Activated CD8-positive, alpha-beta memory T cell treated with anti-CD3 and anti-CD28 coated beads for 1 hour (primary cell): ENCODE measurements at places on chromosomes 16 and 17.

GRCh38 chr17:73911726-73912372, 267.6 kb upstream of the SDK2 start:
- no peak for DNase-seq

- no peak for DNase-seq
Measured at GRCh38 chr16:46899443-46900143, 15.4 kb downstream of the GPT2 start.

GRCh38 chr16:30805370-30806169, 18.6 kb upstream of the ZNF629 start:
- DNase-seq: no peak

GRCh38 chr17:74903034-74903433, 9.6 kb upstream of the FADS6 start:
- no peak for DNase-seq

DNA sequence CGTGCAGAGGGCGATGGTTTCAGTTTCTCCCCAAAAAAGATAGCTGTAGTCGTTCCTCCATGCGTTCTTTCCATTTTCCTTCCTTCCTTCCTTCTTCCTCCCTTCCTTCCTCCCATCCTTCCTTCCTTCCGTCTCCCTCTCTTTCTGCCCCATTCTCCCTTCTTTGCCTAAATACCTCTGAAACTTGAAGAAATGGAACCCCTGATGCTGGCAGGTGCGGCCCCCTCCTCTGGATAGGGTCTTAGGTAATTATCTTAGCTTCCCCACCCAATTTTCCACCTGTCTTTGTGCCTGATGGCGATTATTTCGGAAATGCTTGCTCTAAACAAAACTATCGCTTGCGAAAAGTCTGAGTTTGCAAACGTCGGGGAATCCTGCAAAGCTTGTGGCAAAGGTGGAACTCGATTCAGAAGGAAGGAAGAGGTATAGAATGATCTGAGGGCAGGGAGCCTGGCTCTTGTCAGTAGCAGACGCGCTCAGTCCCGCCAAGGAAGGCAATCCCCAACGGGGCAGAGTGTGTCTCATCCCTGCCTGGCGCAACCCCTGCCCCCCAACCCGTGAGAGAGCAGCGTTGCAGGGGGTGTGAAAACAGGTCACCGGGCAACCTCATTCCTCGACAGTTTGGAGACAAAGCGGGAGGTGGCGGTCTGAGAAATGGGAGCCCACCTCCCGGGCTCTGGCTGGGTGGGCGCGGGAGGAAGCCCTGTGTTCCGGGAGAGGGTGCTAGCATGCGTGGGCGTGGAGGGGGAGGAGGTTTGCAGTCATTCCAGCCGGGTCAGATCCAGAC, 2.9 kb upstream of the CBX8 start:
- DNase-seq: no peak

DNA sequence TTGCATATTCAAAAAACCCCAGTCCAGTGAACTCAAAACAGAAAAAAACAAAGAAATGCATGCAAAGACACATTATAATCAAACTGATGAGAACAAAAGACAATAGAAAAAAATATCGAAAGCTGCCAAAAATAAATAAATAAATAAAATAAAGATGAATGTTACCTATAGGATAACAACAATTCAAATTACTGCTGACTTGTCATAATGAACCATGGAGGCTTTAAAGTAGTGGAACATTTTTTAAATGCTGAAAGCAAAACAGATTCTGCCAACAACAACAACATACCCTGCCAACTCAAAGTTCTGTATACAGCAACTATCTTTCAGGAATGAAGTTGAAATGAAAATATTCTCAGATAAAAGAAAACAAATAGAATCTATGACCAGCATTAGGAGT, 116.6 kb downstream of the CBLN1 start:
- no peak for DNase-seq

DNA sequence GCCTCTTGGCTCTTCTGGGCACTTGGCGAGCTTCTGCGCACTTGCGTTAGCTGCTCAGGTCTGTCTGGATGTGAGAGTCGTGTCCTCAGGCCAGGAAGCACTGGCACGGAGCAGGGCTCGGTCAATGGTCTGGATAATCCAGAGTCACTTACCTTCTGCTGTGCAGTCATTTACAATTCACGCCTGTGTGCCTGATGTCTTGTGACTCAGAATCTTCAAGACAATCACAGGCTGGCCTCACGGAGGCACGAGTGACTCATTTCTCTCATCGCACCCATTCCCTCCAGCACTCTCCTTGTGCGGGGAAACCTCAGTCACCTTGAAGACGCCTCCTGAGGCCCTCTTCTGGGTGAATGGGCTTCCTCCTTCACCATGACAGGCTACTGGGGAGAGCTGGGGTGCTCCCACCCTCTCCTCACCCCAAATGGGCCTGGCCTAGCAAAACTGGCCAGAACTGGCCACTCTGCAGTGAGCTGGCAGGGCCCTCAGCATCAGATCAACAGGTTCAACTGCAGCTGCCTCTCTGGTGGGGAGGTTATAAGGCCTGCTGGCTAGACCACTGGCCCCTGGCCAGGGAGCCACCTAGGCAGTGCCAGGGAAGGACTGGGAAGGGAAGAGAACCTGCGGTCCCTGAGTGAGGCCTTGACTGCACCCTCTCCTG, 1.9 kb upstream of the CAPN15 start:
- peak; percentile 25 for DNase-seq

GRCh38 chr17:42311240-42312034, 23.1 kb downstream of the STAT5A start:
- no peak for DNase-seq

DNA sequence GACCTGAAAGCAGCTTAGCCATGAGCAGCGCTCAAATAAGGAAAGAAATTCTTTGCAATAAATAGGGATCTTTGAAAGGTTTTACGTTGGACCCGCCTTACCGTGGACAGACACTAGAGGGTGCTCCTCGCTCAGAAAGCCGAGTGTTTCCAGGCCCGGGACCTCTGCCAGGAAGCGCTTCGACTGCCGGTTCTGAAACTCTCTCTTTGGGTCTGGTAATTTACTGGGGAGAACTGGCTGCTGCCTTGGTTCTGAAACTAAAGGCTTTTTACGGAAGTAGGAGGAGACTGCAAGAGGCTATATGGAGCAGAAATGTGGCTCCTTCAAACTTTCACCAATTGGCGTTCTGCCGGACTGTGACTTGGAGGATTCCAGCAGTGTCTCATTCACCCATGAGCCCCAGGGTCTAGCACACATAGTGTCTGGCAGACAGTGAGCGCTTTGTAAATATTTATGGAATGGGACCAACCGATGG, 45.6 kb upstream of the HOXB9 start:
- DNase-seq: peak; percentile 54

DNA sequence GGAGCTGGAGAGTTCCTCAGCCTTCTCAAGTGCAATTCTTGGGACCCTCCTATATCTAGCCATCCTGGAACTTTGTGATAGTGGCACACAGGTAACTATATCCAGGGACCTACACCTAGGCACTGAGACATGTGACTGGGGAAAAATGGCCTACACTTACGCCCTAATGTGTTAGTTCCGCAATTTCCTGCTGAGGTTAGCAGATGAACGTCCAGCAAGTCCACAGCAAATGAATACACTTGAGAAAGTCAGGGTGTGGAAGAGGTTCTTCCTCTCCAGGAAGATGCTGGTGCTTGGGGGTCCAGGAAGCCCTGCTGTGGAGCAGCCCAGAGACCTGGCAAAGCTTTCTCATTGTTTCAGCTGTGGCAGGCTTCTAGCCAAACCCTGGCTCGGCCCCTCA, 20.8 kb downstream of the PIK3R5 start:
- no peak for DNase-seq

GRCh38 chr16:83350481-83350880, 457.3 kb upstream of the HSBP1 start:
- DNase-seq: no peak

DNA sequence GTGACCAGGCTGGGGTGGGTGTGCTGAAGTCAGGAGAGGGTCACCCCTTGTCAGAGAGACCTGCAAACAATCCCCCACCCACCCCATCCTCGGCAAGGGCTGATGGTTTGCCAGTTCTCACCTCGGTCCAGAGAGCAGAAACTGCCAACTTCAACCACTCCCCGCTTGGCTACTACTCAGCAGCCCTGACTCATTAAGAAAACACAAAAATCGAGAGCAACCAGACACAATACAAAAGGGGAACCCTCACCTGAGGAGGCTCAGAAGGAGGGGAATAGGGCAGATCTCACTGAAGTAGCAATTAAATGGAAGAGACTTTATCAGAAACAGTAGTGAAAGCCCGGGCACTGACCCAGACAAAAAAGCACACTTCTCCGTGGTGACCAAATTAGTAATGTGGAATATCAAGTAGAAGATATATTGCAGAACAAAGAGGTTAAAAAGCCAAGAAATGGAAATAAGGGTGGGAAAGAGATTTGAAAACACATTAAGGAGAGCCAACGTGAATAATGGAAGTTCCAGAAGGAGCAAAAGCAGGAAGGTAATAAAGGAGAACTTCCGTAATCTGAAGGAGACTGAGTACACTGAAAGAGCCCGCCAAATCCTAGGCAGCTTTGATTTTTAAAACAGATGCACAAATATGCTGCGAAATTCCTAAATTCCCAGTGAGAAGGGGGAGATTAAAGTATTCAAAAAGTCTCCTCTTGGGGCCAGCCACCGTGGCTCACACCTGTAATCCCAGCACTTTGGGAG, 23.6 kb downstream of the CENPV start:
- DNase-seq: no peak

GRCh38 chr17:11899537-11899942, 97.7 kb downstream of the ZNF18 start:
- DNase-seq: no peak

GRCh38 chr17:76529224-76530094, 8.1 kb downstream of the CYGB start:
- DNase-seq: no peak

DNA sequence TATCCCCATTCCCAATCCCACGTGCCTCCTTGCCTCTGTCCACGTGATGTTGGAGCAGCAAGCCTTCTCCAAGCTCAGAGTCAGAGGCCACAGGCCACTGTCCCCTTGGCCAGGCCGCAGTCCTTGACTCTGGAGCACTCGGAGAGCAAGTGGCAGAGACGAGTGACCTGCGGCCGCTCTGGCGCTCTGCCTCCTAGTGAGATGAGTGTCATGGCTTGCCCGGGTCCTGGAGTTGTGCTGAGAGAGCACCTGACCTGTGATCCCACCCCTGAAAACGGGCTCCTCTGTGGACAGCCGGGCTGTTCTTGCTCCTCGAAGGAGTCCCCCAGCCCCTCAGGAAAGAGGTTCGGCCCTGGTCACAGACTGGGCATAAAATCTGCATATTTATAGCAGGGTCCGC, 10.0 kb upstream of the FASN start:
- DNase-seq: no peak

GRCh38 chr17:77863814-77864161, 94.7 kb upstream of the TNRC6C start:
- DNase-seq: no peak

GRCh38 chr17:73706428-73706827, 62.2 kb upstream of the SDK2 start:
- no peak for DNase-seq

DNA sequence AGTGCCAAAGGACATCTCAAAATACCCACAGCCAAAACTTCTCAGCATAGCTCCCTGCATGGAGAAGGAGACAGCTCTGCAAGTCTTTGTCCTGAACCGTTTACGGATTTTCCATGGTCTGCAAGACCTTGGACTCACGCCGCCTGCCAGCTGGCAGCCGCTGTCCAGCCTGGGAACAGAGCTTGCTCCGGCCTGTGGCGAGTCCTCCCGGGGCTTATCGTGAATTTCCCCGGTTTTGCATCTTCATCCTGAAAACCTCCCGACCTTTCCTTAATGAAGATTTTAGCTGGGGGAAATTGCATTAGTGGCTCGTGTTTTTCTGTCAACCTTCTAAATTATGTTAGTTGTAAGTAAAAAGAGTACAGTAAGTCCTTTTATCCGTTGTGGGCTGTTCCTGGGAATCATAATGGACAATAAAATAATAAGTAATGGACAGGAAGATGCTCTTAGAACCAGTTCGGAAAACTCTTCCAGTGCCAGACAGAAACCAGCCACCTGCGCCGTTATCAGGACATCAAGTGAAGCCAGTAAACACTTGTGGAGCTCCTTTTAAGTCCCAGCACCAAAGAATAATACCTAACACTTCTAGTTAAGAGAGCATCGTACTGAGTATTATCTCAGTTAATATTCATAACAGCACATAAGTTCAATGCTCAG, 112.4 kb upstream of the NOL11 start:
- DNase-seq: no peak

GRCh38 chr16:89525146-89525913, 17.1 kb downstream of the SPG7 start:
- no peak for DNase-seq

- DNase-seq: no peak
Measured at GRCh38 chr17:2095536-2095910, 40.6 kb downstream of the HIC1 start.

DNA sequence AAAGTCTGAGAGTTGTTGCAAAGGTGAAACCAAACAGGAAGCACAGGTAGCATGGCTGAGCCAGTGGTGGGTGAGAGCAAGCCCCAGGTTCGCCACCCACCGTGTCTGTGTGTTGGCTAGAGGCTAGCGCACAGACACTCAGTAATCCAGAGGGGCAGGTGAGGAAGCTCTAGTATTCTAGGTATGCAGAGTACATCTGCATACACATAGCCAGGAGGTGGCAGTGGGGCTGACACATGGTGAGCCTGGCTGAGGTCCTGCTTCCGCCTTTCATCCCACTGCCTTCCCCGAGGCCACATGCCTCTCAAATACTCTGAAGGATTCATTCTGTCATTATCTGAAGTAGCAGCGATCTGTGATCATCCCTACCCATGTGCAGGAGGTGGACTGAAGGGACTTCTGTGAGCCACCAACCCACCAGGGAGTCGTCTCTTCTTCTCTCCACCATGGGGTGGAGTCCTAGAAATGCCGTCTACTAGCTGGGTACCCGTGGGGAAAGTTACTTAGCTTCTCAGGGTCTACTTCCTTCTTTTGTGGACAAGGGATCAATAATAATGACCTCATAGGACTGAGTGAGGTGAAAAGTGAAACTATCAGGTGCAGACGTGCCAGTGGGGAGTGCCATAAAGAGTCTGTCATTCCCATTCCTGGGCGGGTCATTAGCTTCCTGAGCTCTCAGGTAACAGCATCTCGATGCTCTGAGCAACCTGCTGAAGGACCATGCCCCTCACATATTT, 36.0 kb upstream of the ICAM2 start:
- no peak for DNase-seq

- DNase-seq: no peak
Measured at GRCh38 chr16:69107316-69107962, 2.0 kb downstream of the HAS3 start.

DNA sequence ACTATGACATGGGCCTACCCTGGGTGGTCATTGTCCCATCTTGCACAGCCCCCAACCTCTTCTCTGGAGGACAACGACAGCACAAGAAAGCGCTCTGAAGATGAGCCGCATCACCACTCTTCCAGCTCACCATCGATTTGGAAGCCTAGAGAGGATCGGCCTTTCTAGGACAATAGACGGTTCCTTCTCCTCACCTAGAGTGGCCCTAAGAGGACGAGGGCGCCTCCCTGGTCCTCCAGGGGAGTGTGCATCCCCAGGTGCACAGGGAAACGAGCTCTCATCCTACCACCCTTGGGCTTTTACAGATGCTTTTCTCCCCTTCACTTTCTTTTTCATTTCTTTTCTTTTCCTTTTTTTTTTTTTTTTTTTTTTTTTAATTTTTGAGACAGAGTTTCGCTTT, 20.3 kb upstream of the SLC52A1 start:
- no peak for DNase-seq
